ENCODE measurements at places on chromosomes 2 and 18.

GRCh38 chr2:9663008-9663879 lies 32.4 kb upstream of the YWHAQ start:
- no peak for DNase-seq

DNA sequence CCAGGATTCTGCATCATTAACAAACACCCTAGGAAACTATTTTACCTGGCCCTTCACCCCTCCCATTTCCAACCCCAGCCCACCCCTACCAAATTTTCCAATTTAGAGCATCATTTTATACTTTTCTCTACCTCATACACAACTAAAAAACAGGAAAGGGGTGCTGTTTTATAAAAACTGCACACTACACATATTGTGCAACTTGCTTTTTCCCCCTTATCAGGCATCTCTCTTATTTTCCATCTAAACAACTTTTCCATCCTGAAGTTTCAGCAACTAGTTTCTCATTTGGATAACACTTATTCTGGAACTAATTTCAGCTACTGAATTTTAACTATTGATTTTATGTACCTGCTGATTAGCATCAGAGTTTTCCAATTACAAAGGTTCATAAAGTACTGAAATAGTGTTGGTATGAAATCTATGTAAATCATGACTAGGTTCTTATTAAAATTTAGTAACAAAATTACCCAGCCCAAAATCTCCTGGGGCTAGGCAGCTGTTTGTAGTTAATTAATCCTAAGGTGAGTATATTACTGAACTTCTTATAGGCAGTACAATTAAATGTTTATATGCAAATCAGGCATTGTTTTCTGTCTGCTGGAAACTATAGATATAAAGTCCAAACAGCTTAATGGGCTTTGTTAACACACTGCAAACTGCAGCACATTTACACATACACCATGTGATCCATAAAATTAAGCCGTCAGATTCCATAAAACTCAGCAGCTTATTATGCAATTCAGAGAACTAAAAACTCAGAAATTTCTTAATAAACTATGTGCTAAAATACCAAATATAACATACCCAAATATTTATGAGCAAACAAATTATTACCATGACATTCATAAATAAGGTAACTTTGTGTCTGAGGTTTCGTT lies 7.9 kb downstream of the SF3B1 start:
- DNase-seq = no peak

DNA sequence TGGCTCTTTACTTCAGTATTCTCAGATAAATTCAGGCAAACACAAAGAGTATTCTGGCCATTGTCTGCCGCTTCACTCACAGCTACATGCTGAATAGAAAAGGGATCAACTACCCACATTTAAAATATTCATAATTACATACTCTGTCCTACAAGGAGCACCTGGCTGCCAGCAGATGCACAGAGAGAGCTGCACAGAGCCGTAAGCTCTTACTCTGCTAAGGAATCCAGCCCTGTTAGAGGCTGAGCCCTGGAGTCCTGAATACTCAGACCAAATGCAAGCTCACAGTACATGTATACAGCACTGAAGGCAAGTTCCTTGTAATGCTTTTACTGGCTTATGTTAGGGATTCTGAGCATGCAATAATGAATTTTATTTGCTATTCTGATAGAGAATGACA lies 80.3 kb downstream of the FTCDNL1 start:
- DNase-seq = no peak

DNA sequence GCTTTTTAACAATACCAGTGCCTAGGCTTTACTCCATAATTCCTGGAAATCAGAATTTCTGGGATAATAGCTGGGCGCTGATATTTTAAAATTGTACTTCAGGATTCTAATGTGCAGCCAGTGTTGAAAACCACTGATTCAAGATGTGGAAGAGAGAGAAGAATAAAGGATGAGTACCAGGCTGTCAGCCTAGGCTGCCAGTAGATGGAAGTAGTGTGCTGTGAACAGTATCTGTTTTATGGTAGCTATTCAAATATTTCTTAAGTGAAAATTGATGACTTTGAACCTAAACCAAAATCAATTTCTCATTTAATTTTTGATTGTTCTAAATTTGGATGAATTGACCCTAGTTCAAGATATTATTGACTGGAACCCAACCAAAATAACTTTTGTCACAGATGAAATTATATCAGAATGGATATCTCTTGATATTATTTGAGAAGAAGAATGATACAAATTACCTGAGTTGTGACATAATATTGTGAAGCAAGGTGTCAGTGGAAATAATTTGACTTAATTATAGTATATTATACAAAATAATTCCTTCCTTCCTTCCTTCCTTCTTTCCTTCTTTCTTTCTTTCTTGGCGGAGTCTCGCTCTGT lies 88.0 kb downstream of the COMMD1 start:
- DNase-seq = peak; percentile 18

DNA sequence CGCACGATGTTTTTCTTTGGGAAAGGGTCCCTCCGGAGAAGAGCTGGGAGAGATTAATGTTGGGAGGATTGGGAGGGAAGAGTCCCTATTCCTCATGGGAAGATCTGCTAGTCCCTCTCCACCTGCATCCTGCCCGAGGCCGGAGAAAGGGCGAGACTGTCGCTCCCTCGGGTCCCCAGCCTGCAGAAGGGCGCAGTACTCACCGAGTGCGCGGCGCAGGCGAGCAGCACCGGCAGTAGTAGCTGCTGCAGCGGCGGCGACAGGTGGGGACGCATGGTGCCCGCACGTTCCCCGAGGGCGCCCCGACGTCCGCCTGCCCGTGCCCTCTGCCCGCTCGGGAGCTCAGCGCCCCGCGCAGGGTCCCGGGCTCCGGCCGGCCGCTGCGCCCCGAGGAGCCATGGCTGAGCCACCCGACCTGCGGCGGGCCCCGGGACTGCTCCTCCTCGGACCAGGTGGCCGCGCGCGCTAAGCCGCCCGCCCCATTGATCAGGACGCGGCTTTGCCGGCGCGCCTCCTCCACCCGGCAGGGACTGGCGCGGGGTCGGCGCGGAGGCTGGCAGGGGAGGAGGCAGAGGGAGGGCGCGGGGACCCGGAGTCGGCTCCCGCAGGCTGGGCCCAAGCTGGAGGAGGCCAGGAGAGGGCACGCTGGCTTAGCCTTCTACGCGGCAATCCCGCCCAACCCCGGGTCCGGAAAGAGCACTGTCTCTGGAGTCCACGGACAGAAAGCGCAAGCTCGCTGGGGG lies at the start of gene SCTR:
Gene SCTR, minus strand, starts transcription at position 532 of the 743 bp plus-strand sequence. Its CDS starts 257 bp downstream, at position 275.
- peak; percentile 65 for DNase-seq

DNA sequence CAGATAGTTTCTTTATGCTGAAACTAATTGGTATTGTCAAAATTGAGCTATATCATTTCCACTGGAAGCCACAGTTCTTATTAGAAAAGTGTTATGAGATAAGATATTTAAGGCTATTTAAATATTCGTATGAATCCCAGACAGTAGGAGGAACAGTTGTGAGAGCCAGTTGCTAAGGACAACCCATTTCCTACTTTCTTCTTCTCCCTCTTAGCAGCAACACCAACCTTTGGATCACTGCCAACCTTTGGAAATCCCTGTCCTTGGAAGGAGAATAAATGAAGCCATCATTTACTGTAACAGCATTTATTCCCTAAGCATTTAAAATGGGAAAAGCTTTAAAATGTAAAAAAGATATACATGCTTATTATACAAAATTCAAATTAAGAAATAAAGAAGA lies 85.8 kb downstream of the PLCL1 start:
- DNase-seq = no peak

GRCh38 chr2:71545572-71546274 lies 92.4 kb downstream of the DYSF start:
- DNase-seq = peak; percentile 81

- DNase-seq = no peak
Measured at GRCh38 chr2:1664076-1664605, 80.2 kb downstream of the PXDN start.

GRCh38 chr2:97659256-97660043 lies 4.4 kb downstream of the ACTR1B start:
- DNase-seq = no peak

- no peak for DNase-seq
Measured at GRCh38 chr2:75243219-75243618, 43.9 kb upstream of the TACR1 start.

- DNase-seq = no peak
Measured at GRCh38 chr2:136344339-136344738, 226.4 kb upstream of the CXCR4 start.

DNA sequence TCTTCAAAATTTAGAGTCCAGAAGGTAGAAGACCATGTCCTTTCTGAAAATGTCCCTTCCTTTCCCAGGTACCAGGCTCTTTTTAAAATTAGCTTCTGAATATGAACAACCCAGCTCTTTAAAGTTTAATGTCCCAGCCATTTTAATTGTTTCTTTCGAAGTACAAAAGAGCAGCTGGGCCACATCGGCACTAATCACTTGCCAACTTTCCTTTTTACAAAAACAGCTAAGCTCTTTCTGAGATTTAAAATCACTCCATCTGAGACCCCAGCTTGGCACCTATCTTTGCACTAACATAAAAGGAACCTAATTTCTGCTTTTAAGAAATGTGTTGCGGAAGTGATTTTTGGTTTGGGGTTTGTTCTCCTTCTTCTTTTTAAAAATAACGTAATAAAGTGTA lies 2.6 kb downstream of the BOD1L2 start:
- DNase-seq = no peak

DNA sequence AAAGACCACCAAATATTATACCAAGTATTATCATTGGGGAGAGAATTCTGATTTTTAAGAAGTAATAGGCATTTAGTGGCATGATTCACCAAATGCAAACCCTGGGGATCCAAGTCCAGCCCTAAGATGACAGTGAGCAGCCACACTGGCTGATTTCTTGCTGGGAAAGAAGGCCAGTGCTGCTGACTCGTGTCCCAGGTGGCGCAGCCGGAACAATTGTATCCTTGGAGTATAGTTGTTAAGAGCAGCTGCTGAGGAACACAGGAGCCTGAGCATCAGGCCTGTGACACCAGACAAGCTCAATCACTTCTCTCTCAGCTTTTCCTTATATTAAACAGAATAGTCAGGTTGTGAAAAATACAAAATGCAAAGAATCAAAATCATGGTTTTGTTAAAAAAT lies 48.4 kb downstream of the LRP1B start:
- no peak for DNase-seq

DNA sequence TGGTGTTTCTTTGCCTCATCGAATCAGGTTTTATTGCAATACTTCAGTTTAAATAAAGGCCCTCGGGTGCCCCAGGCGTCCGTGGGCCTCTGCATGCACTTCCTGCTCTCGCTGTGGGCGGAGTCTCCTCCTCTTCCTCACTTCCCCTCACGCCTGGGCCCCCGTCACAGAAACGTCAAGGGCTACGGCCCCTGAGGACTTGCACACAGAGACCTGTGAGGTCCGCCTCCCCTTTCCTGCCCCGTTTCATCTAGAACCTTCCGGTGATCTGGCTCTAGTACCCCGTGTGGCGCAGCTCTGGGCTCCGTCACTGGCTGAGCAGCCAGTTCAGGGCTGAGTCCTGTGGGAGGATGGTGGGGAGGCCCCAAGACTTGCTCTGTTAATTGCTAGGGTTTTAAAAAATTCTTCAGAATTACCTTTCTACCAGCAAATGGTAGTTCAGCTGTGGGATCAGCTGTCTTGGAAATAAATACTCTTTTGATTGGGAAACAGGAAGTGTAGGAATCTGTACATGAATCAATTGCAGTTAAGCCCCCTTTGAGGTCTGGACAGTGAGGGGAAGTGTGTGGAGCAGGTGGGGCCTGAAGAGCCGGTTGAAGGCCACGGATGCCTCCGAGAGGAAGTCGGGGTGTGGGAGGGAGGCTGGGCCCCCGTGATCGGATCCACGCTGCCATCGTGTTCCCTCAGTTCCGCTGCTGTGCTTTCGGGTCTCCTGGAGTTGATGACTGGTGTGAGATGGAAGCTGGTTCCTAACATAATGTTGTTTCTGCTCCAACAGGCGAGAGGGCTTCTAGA lies 10.2 kb downstream of the NFATC1 start:
- DNase-seq = no peak

- no peak for DNase-seq
Measured at GRCh38 chr2:44805401-44806235, 135.9 kb upstream of the SIX3 start.

- DNase-seq = no peak
Measured at GRCh38 chr2:115374981-115375380, 932.5 kb downstream of the DPP10 start.

- DNase-seq = no peak
Measured at GRCh38 chr18:48390641-48391040, 18.5 kb downstream of the ZBTB7C start.

DNA sequence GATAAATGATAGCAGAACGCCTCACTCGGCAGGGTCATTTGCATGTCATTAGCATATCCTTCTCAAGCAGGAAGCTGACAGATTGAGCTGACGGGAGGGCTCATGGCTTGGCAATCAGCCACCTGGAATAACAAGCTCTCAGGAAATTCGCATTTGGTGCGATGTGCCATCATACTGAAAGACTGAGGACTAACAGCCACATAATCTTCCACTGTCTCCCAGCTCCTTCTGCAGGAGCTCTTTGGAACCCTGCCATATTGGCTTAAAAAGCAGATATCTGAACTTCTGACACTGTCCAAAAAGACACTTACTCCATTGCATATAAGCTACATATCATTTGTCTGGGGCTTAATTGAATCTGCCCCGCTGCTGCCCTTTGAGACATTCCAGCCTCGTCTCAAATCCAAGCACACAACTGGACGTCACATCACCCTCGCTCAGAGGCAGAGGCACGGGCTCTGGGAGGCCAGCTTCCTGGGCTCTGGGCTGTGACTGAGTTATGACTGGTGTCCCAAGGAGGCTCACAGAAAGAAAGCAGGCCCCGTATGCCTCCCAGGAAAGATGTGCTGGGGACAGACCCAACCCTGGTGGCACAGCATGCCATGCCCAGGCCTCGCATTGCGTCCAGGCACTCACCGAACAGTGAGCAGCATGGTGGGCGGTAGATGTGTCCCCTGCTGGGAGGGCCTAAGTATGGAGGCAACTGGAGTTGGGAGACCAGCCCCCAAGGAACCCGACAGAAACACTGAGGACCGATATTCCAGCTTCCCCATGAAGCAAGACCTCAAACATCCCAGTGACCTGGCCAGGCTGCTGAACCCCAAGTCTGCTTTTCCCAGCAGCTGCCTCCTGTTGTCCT lies 228.0 kb downstream of the ATAD2B start:
- peak; percentile 6 for DNase-seq

- DNase-seq = no peak
Measured at GRCh38 chr18:42025974-42026625, 71.1 kb downstream of the PIK3C3 start.

- no peak for DNase-seq
Measured at GRCh38 chr18:76380127-76380729, 114.8 kb downstream of the ZNF516 start.

GRCh38 chr2:236955521-236956030 lies 130.1 kb upstream of the COPS8 start:
- no peak for DNase-seq

- no peak for DNase-seq
Measured at GRCh38 chr2:215903203-215903602, 110.1 kb downstream of the MREG start.

DNA sequence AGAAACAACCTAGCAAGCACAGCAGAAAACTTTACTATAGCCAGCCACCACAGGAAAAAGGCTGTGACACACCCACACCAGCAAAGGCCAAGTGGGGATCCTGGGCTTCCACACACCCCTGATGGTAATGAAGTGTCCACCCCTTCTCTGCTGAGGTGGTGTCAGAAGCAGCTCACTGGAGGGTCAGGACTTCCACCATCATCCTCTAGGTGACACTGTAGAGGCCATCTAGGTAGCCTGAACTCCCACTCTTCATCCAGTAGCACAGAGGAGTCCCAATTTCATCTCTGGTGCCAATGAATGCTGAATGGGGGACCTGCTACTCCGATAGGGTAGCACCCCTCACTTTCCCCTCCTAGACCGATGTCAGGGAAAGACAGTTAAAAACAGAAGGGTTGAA lies 1544.4 kb downstream of the LRP1B start:
- peak; percentile 63 for DNase-seq

GRCh38 chr18:79620576-79621165 lies 58.9 kb upstream of the CTDP1 start:
- DNase-seq = no peak

- DNase-seq = no peak
Measured at GRCh38 chr2:146598791-146599190, 1246.0 kb upstream of the ACVR2A start.

All from WERI-Rb-1 (cell line).